Spleen (tissue), 13 donors: ENCODE measurements at places on chromosomes 2 and 18. TPM values are rescaled to one million over a fixed set of nuclear protein-coding genes. Genes with fewer than 3 reads are reported as not detected.

Gene IL1F10
- polyA plus RNA-seq: not detected

Gene RIT2
- polyA plus RNA-seq: not detected

Gene CNDP1
- polyA plus RNA-seq: 0.03 TPM

DNA sequence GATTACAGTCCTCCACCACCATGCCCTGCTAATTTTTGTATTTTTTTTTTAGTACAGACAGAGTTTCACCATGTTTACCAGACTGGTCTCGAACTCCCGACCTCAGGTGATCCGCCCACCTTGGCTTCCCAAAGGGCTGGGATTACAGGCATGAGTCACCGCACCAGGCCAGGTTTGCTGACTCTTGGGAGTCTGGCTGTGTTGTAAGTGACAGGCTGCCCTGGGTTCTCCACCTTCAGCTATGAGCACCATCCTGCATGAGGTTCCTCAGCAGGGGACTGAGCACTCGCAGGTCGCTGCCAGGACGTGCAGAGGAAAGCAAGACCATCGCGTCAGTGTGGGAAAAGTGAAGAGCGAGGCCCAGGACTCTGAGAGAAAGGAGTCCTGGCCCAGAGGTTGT, 112.6 kb upstream of the NDUFV2 start:
- no peak for DNase-seq

GRCh38 chr2:121505005-121505404, 25.7 kb upstream of the RNU4ATAC start:
- no peak for DNase-seq

GRCh38 chr2:96247009-96247408, 18.8 kb downstream of the TMEM127 start:
- no peak for DNase-seq

DNA sequence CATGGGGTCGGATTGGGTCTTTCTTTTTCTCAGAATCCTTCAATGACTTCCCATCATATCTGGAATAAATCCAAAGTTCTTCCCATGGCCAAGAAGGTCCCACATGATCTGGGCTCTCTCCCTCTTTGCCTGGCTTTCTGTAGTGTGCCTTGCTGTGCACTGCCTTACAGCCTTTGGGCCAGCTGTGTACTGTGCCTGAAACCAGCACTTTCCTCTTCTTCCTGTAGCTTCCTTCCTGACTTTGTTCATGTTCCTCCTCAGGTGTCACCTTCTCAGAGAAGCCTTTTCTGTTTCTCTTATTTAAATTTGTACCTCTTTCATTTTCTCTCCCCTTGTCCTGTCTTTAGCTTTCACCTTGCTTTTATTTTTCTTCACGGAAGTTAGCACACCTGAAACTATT, 4.3 kb upstream of the CDCA7 start:
- no peak for DNase-seq

DNA sequence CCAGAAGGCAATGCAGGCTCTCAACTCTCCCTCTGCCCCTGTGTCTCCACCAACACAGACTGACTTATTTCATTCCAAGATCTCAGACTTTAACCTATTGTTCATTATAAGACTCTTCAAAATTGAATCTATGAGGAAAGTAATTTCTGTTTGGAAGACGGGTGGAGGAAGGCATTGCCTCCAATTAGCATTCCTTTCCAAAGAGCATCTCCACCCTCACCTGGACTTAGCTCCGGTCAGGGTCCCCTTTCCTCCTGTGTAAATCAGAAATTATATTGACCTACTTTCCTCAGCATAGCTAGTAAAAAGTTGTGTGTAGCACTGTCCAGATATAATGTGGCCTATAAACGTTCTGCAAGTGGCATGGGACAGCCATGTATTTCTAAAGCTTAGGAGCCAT, 230.4 kb upstream of the ACVR2A start:
- no peak for DNase-seq

- no peak for DNase-seq
Observed at GRCh38 chr2:118223511-118223991, 135.3 kb downstream of the INSIG2 start.
